ENCODE measurements at places on chromosomes 2 and 18.
A peak's percentile ranks its signal among the peaks of the same experiment; 100 is the strongest.

DNA sequence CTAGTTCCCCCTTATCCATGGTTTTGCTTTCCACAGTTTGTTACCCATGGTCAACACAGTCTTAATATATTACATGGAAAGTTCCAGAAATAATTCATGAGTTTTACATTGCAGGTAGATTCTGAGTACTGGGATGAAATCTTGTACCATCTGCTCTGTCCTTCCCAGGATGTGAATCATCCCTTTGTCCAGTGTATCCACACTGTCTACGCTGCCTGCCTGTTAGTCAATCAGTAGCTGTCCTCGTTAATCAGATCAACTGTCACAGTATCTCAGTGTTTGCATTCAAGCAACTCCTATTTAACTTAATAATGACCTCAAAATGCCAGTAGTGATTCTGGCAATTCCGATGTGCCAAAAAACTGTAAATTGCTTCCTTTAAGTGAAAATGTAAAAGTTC lies 76.3 kb downstream of the DYNC1I2 start:
- DNase-seq, result no peak

GRCh38 chr2:234719116-234719716 lies 222.3 kb upstream of the ARL4C start:
- DNase-seq, result no peak

- no peak for DNase-seq
Measured at GRCh38 chr2:81250270-81250669, 945.7 kb upstream of the LRRTM1 start.

GRCh38 chr2:70709275-70710037 lies 58.5 kb downstream of the ADD2 start:
- no peak for DNase-seq

DNA sequence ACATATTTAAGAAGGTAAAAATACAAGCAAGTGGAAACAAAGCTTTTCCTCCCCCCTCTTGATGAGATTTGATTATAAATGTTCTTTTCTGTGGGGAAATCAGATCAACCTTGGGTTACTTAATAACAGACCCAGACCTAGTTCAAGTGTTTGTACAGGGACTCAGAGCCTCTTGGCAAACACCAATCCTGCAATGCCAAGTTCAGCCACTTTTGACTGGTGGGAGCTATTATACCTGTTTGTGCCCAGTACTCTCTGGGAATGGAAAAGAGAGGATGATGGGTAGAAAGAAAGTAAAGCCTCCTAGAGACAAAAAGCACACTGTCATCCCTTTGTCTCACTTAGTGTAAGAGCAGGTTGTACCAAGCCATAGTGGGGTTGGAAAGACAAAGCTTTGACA lies 63.8 kb upstream of the EPHA4 start:
- DNase-seq, result no peak

DNA sequence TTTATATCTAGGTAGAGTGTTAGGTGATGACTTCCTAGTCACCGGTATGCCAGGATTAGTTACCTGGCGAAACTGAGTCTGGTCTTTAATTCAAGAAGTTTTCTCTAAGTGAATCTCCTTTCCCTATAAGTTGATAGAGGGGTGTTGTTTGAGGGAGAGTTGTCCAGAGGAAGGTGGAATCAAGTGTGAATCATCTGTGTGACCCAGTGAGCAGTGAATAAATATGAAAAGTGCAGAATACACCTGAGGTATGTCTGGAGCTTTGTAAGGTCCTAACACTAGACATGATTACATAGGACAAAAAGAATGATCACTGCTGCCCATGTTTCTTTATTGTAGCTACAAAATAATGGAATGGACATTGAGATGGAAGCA lies 11.2 kb downstream of the POU3F3 start:
- no peak for DNase-seq

- DNase-seq, result no peak
Measured at GRCh38 chr2:28544036-28544346, 48.1 kb downstream of the PLB1 start.

DNA sequence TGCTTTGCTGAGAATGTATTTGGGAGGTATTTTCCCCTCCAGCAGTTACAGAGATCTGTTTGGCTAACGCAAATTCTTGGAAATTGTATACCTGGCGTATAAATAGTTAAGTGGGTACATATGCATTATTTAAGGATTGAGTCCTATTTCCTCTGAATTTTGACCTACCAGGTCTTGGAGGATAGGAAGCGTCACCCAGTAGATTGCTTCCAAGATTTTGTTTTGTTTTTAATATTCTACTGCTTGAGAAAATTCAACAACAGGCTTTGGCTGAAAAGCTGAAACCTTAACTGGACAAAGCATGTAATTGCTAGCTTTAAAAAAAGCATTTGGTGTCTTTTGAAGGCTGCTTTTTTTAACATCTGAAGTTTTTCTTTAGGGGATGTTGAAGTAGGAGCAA lies 150.1 kb downstream of the WDSUB1 start:
- DNase-seq, result no peak

- no peak for DNase-seq
Measured at GRCh38 chr18:21191596-21192307, 50.3 kb upstream of the GREB1L start.

DNA sequence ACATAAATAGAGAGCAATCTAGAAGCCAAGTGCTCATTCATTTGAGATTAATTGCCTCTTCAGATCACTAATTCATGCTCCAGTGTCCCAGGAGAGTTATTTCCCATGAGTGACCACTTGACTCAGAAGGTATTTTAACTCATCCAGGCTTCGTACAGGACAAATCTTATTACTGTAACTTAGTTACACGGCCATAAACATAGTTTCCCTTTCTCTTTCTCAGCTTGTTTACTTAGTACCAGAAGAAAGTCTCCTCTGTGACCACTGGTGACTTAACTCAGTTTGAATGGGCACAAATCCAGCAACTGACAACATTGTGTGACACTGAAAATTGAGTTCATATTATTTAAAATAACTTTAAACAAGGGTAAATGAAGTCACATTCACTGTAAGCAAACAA lies 25.3 kb downstream of the MMADHC start:
- DNase-seq, result no peak

DNA sequence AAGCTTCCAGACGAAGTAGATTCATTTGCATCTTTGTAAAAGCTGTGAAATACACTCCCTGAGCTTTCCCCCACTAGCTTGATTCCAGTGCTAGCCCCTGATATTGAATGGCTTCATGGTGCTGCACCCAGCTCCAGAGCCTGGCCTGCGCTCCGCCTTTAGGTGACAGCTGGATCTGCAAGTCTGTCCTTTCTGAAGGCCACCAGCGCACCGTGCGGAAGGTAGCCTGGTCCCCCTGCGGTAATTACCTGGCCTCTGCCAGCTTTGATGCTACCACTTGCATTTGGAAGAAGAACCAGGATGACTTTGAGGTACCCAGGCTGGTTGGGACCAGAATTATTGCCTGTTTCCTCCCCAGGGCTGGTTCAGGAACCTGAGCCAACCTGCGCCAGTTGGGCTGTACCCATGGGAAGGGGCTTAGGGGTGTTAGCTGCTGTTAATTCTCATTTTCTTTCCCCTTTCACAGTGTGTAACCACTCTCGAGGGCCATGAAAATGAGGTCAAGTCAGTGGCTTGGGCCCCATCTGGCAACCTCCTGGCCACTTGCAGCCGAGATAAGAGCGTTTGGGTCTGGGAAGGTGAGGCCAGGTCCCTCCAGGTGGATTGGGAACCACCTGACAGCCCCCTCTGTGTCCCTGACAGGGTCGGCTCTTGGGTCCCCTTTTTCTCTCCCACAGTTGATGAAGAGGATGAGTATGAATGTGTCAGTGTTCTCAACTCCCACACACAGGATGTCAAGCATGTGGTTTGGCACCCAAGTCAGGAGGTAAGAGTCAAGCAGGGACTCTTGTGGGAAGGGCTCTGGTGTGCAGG lies 1.3 kb downstream of the CIAO1 start:
- DNase-seq, result no peak

DNA sequence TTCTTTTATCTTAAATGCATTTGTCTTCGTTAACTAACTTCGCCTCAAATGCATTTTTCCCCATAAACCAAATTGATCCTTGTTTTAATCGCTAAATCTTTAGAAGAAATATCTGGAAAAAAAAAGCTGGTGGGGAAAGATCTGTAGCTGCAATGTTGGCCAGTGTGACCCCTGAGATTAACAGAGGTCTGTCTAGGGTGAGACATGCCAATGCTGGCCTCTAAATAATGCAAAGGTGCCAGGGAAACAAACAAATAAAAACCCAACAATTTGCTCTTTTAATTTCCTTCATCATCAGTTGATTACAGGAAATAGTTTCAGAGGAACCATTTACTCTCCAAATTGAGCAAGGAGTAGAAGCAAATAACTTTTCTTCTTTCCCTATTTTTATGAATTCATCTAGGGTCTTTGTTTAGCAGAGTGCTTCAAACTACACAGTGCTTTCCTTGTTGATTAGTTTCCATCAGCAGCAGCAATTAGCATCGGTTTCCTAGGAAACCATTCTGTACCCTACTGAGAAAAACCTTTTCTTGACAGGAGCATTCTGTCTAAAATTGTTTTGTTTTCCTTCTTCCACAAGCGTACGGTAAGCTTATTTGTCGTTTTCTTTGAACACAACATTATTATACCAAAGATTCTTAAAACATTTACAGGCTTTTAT lies 100.5 kb upstream of the UNC80 start:
- DNase-seq, result no peak

GRCh38 chr18:36364911-36365624 lies 67.6 kb downstream of the FHOD3 start:
- DNase-seq, result no peak

- DNase-seq, result no peak
Measured at GRCh38 chr2:30373881-30374302, 73.2 kb upstream of the LCLAT1 start.

DNA sequence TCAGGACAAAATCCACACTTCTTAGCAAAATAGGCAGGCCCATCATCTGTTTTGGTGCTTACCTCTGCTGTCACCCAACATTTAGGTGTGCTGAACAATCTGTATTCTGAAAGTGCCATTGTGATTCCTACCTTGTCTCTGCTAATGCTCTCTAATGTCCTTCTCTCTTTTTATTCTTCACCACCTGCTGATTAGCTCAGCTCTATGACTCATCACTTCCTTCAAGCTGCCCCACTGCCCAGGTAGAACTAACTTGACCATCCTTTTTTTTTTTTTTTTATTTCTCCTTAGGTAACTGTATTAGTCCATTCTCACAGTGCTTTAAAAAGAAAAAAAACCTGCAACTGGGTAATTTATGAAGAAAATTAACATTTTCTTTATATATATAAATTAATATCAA lies 478.7 kb upstream of the POU3F3 start:
- DNase-seq, result no peak

DNA sequence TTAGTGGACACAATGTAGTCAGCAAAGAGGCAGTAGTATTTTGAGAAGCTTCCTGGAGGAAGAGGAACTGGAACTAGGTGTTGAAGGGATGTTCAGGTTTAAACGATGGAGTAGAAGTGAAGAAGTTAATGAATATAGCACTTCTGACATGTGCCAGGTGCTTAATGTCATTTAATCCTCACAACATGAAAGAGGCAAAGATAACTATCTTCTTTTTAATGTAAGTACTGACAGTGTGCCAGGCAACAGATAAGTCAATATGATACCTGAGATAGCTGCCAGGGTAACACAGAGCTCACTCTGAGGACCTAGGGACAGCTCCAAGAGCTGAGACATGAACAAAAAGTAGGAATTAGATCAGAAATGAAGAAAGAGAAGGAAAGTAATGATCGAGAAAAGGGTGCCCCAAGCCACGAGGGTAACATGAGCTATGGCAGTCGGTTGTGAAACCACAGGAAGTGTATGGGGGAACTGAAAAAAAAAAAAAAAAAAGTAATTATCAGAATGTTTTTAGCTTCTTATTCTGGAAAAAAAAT lies 140.7 kb downstream of the RNF144A start:
- DNase-seq, result peak; percentile 45

DNA sequence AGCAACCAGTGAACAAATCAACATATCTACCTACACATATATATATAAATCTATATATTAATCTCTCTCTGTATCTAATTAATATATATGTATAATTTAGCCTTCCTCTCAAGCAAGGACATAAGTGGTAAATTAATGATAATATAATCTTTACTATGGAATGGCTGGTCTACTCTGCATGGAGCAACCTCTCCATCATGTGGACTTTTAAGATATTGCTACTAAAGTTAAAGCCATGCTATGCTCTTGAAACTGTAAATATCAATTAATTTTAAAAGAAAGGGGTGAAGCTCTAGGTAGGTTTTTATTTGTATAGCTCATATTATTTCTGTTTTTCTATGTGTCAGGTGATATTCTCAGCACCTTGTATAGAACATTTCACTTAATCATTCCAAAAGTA lies 147.0 kb downstream of the PPP1R1C start:
- no peak for DNase-seq

DNA sequence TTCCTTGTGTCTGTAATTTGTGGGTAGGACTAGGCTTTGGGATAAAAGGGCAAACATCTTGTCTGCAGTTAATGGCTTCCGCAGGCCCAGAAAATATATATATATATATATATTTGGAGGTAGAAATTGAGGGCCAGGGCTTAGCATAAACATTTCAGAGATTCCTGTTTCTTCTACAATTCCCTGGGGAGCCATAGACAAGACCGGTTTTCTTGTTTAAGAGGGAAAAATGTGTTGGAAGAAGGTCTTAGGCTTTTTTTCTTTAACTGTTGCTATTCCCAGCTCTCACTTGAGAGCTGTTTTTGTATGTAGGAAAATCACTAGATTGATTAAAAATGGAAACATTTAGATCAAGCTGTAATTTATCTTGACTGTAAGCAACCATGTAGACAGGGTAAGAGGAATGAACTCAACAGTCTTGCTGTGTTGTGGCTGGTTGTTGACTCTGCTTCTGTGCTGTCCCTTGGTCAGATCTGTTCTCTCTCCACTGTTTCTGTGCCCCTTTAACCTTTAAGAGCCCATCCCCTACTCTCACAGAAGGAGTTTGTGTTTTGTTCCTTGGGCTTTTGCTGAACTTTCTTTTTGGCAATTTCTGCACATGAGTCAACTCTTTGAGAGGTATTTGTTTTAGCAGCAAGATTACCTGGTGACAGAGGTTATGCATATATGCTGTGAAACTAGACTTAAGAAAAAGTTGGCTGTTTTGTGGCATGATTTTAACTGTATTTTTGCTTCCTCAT lies 58.3 kb downstream of the EFEMP1 start:
- DNase-seq, result no peak

- no peak for DNase-seq
Measured at GRCh38 chr2:232315923-232316299, 62.6 kb upstream of the ALPP start.

GRCh38 chr2:10497797-10498251 lies 49.7 kb upstream of the ODC1 start:
- DNase-seq, result no peak

DNA sequence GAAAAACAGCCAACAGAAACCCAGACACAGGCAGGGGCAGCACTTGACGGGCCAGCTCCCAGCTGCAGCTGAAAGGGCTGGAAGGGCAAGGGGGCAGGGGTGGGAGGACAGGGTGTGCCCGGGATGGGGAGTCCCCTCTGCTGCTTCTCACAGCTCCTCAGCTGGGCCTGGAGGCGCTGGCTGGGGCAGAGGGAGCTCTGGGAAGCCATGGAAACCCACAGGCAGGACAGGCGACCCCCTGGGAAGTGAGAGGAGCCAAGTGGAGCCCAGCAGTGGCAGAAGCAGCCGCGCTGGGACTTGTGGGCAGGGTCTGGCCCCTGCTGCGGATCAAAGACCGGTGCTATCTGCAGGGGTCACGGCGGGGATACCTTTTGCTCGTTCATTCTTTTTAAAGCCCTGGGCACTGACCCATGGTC lies 20.7 kb downstream of the OTOF start:
- DNase-seq, result no peak

GRCh38 chr18:43267818-43268217 lies 9.5 kb downstream of the SYT4 start:
- DNase-seq, result no peak

- no peak for DNase-seq
Measured at GRCh38 chr2:240688553-240688919, 3.1 kb upstream of the AQP12A start.

- DNase-seq, result no peak
Measured at GRCh38 chr2:47504174-47504810, 101.3 kb downstream of the MSH2 start.

- no peak for DNase-seq
Measured at GRCh38 chr2:12484536-12485115, 232.1 kb upstream of the TRIB2 start.

All from thymus (tissue), 14 donors.